ENCODE measurements at places on chromosomes 4 and X.

DNA sequence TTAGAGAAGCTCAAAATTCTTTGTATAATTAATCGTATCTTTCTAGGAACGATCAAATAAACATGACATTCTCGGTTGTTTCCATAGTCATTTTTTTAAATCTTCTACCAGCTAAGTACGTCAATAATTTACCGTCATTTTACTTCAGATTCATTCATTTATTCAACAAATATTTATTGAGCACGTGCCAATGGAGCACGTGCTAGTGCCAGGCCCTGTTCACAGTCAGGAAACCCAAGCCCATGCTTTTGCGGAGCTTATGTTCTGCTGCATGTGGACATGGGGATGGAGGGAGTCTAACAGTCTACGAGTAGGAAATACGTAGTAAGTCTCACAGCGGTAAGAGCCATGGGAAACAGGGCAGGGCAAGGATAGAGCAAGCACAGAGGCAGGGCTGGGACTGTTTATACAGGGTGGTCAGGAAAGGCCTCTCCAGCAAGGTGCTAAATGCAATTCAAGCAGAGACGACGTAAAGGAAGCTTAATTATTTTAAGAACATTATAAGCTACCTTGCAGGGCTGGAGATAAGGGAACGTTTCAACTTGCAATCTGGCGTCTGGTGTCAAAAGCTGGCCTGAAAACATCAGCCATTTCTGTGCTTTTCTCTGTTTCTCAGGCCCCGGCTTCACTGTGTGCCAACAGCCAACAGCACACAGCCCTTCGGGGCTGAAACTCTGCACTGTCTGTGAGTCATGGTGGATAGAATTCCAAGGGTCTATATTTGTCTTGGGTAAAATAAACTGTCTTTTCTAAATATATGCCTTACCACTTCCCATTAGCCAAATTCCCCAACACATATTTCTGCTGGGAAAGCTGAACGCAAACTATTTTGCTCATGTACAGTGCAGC is 517.1 kb upstream of the ZFP42 start:
- peak; percentile 97 for DNase-seq

DNA sequence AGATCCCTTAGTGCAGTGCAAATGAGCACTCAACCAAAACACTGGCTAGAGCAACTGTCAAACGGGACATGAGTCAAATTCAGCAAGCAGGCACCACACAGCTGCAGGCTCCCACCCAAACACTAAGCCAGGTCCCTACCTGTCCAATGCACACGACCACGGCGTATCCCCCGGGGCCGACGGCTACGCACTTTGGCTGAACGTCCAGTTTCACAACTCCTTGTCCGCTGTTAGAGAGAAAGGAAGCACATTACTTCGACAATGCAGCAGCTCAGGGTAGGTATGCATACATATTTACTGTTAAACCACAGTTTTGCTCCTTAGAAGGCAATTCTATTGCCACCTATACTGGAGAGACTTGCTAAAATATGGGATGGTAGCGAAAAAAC is 35.4 kb downstream of the WDR1 start:
- no peak for DNase-seq

DNA sequence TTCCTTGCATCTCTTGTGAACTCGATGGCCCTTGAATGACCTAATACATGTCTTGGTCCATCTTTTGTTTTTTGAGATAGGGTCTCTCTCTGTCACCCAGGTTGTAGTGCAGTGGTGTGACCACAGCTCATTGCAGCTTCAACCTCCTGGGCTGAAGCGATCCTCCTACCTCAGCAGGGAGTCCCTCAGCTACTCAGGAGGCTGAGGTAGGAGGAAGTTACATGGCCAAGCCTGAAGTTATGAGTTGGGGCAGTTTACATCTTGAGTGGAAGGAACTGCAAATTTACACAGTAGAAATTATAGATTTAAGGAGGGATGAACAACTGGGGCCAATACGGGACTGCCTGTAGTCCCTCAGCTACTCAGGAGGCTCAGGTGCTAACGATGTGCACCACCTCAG is 97.2 kb upstream of the METTL14 start:
- DNase-seq: no peak

- peak; percentile 75 for DNase-seq
Observed at GRCh38 chr4:14719053-14719452, 283.2 kb upstream of the CPEB2 start.

DNA sequence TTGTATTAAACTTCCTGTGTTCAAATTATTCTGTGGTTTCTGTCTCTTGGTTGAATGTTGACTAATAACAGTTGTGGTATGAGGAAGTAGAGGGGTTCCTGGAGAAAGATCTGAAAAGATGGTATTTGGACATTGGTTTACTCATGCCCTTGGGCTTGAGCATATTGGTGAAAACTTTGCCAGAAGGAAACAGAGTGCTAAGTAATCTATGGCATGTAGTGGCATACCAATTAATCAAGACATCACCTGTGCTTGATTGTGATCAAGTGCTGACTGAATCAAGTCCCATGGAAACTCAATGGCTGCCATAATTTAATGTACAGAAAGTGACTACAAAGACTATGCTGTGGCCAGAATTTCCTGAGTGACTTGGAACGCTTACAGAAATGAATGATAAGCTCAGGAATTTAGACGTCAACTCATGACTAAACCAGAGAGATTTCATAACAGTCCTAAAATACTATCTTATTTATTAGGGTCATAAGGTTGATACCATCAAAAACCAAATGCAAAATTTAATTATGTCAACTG is 2062.9 kb downstream of the ARAP2 start:
- DNase-seq: peak; percentile 94

GRCh38 chrX:40157228-40158035 is 59.7 kb upstream of the BCOR start:
- DNase-seq: no peak

GRCh38 chr4:30802622-30803323 is 82.6 kb downstream of the PCDH7 start:
- peak; percentile 27 for DNase-seq

GRCh38 chr4:159227984-159228383 is 125.1 kb downstream of the RAPGEF2 start:
- DNase-seq: peak; percentile 82

DNA sequence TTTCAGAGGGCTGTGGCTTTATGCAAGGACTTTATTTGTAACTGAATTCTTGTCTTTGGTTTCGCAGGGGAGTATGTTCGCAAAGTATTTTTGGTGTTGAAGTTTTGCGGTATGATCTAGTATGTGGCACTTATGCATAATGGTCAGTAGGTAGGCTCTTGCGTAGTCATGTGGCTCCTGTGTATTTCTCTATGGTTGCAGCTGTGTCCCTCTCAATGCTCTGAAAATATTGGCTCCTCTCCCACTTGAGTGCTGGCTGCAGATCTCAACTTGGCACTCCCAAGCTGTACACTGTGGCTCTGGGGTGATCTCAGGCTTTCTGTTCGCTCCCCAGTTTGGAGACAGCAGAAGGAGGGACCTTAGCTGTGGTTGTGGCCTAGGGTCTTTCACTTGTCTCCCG is 24.8 kb downstream of the ARMCX5 start:
- no peak for DNase-seq

DNA sequence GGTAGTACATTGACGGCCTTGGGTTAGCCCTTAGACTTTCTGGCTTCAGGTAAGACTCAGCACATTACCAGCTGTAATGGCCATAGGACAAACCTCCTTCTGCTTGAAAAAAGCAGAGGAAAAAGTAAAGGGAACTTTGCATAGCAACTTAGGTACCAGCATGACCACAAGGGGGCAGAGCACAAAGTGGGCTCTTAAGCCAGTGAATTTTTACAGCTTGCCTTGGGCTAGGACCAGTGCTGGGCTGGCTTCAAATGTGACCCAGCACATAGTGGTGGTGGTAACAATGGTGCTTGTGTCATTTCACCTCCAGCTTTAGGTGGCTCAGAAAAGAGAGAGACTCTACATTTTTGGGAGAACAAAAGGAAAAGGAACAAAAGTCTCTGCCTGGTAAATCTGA is 66.1 kb downstream of the KLHL4 start:
- no peak for DNase-seq

GRCh38 chrX:115988825-115989224 is 181.7 kb upstream of the AGTR2 start:
- no peak for DNase-seq

DNA sequence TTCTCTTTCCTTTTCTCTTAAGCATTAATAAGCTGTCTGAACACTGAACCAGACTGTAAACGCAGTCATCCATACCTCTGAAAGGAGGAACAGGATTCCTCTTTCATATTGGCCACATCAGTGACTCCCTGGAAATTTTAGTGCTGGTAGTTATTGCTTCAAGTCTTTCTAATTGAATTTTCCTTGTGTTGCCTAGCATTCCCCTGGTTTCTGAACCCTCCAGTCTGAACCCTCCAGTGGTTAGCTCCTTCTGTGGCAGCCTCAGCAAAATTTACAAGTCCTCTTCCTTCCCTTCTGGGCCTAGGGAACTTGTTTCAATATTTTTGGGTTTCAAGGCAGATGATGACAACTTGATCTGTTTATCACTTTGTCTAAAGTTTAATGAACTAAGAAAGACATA is 7.9 kb downstream of the SPARCL1 start:
- no peak for DNase-seq

DNA sequence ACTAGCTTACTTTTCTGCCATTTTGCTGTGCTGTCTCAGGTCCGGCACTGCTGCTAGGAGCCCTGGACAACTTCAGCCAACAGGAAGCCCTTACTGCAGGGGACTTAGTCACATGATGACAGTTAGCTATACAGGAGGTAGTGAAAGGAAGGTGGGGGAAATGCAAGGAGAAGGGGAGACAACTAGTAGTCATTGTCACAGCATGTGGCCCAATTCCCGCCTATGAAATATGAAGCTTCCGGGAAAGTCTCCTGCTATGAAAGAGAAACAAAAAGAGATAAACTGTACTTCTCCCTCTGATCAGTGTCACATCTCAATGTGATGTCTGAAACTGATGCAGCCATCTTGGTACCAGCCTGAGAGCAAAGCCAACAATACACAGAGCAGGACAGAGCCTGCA is 71.6 kb downstream of the AMELX start:
- no peak for DNase-seq

GRCh38 chr4:11343536-11343935 is 85.2 kb downstream of the HS3ST1 start:
- no peak for DNase-seq

GRCh38 chrX:95764972-95765451 is 919.6 kb upstream of the DIAPH2 start:
- peak; percentile 5 for DNase-seq

DNA sequence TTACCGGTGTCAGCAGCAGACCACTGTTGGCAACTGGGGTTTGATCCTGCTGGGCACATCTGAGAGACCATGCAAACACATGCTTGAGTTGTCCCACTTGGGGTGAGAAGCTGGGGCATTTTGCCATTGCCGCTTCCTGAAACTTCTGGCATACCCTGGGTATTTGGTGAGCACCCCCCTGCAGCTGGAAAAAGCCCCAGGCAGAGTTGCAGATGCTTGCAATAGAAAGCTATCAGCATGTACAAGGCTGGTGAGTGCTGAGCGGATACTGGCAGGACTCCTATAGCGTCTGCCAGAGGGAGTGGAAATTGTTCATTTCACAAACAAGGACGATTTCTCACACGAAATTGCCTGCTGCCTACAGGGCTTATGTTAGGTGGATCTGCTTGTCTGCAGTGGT is 32.3 kb downstream of the SUPT20HL1 start:
- DNase-seq: peak; percentile 7

GRCh38 chr4:103364083-103364482 is 165.9 kb upstream of the CENPE start:
- DNase-seq: no peak

- DNase-seq: no peak
Observed at GRCh38 chr4:113673450-113673849, 88.1 kb downstream of the CAMK2D start.

DNA sequence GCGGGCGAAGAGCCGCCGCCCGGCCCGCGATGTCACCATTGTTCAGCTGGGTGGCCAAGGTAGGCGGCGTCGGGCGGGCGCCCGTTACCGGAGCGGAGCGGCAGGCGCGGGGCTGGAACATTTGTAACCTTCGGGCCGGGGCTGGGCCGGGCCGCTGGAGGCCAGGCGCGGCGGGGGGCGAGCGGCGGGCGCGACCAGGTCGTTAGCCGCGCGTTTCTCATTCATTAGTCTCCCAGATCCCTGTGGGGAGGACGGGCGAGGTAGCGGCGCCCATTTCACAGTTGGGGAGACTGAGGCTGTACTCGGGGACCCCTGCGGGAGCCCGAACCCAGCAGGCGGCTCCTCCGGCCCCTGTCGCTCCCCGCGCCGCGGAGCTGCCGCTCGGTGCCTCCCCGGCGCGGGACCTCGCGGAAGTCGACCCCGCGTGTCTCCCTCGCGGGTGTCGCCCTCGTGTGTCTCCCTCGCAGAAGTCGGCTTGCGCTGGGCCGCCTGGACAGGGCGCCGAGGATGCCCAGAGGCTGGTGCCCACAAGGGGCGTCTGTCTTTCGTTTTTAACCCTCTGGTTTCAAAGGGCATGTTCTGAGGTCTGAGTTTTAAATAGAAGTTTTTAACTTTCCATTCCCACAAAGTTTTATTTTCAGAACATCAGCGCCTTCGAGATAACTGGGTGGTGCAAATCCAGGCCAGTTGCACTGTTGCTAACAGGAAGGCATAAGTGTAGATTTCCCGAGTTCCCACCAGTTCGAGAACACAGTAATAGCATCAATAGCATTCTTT is 17.5 kb downstream of the PTTG2 start:
- DNase-seq: peak; percentile 72

- no peak for DNase-seq
Observed at GRCh38 chrX:138011468-138011867, 445.5 kb downstream of the ZIC3 start.

GRCh38 chr4:78379991-78380729 is 171.4 kb upstream of the ANXA3 start:
- DNase-seq: peak; percentile 66

GRCh38 chrX:101397779-101398178 is 7.0 kb downstream of the RPL36A start:
- DNase-seq: no peak

GRCh38 chr4:132839070-132839469 is 310.0 kb upstream of the PCDH10 start:
- no peak for DNase-seq

DNA sequence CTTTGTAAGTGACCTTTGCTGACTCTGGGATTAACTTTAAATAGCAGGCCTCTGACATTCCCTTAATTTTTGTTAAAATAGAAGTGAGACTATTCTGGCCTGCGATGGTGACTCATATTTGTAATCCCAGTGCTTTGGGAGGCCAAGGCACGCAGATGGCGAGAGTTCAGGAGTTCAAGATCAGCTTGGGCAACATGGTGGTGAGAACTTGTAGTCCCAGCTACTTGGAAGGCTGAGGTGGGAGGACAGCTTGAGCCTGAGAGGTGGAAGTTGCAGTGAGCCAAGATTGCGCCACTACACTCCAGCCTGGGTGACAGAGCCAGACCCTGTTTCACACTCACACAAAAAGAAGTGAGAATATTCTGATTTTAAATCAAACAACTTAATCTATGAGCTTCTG is 27.3 kb downstream of the ZNF330 start:
- peak; percentile 40 for DNase-seq

GRCh38 chr4:109205186-109205585 is 97.3 kb downstream of the COL25A1 start:
- DNase-seq: no peak

DNA sequence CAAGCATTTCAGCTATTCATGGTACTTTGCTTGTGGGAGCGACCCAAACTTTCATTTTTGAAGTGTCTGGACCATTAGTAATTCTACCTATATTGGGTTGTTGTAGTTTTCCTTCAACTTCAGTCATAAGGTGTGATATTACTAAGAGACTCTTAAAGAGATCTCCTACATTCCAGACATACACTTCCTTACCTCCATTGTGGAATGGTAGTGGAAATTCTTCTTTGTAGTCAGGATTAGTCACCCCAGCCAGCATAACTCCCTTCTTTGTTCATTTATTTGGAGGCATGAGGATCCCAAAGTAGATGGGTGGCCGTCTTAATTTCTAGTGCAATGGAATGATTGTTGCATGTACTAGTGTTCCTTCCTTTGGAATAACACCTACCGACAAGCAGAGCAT is 991.4 kb downstream of the ARAP2 start:
- no peak for DNase-seq

- peak; percentile 33 for DNase-seq
Observed at GRCh38 chrX:15761564-15762191, 23.6 kb downstream of the CA5B start.

Measured in fibroblast of skin of scalp (primary cell).